Renal cortex interstitium (tissue), 15 donors: ENCODE measurements at places on chromosomes 2 and 18. TPM values are rescaled to one million over a fixed set of nuclear protein-coding genes. Genes with fewer than 3 reads are reported as not detected.

- DNase-seq, result no peak
Measured at GRCh38 chr2:217994776-217995274, 8.0 kb downstream of the TNS1 start.

RAB31 gene
- polyA plus RNA-seq, result 30.4 TPM

CTAGE1 gene
- polyA plus RNA-seq, result not detected

MEP1B gene
- polyA plus RNA-seq, result 0.07 TPM

- no peak for DNase-seq
Measured at GRCh38 chr2:20054119-20054518, 2.7 kb upstream of the LAPTM4A start.

DNA sequence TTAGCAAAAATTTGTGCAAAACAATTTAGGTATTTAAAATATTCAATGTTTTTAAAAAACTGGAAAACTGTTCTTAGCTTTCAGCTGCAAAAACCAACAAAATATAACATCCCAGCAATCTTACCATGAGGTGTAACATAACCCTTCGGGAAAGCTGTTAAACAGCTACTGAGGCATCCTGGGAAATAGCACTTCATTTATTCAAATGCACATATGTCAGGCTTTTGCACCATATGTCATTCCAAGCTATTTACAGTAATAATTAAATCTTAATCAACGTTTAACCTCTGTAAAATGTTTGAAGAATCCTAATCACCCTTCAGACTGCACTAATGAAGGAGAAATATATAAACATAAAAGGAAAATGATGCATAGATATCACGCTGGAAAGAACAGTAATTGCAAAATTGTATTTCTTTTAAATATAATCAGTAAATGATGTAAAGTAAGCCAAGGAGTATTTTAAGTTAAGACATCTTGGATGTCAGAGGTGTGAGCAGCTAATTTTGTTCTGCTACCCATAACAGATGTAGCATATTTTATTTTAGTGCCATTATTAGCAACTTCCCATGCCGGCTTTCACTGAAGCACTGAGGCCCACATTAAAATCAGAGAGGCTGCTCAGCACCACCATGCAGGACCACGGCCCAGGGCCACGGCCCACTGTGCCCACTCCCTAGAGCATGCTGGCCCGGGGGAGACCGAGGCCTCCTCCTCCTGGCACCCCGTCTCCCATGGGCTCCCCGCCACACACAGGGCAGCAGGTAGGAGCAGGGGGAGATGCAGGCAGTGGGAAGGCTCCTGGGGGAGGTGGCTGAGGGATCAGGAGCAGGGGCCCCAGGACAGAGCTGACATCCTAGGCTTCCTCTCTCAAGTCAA, 30.9 kb downstream of the EMX1 start:
- no peak for DNase-seq

- no peak for DNase-seq
Measured at GRCh38 chr18:57595347-57595746, 8.8 kb upstream of the FECH start.

GRCh38 chr2:239232195-239232578, 168.6 kb downstream of the HDAC4 start:
- no peak for DNase-seq

SCYGR5 gene
- not detected for polyA plus RNA-seq
